ENCODE measurements at places on chromosomes 2 and 18. TPM values are rescaled to one million over a fixed set of nuclear protein-coding genes. Genes with fewer than 3 reads are reported as not detected.
A peak's percentile ranks its signal among the peaks of the same experiment; 100 is the strongest.

DNA sequence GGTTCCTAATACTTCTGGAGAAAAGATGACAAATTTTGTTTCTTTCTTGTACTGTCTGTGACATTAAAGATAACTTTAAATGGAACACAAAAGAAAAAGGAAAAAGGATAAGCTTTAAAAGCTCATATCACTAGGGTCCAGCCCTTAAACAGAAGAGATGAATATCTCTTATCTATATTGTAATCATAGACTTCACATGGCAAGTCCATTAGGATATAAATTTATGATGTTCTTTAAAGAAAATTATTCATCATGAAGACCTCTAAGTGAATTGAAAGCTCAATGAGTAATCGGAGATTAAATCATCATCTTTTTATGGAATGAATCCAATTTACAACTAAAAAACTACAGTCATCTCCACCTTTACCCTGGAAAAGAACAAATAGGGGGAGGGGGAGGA is 111.6 kb upstream of the SATB2 start:
- DNase-seq: no peak

GRCh38 chr2:225598897-225599296 is 199.4 kb downstream of the NYAP2 start:
- DNase-seq: no peak

DNA sequence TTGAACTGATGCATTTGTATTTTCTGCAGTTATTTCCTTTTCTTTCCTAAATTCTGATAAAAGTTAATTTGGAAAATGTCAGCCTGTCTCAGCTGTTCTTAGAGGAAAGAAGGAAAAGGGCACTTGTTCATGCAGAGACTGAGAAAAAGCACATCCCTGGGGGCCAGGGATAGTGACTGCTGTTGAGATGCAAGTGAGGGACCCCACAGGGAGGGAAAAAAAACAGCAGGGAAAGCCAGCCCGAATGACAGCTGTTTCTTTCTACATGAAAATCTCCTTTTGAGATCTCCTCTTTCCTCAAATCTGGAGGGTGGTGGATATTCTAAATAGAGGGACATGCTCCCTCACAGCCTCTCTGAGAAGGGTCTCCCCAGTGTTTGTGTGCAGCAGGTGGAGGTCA is 14.0 kb upstream of the MTA3 start:
- no peak for DNase-seq

- peak; percentile 43 for DNase-seq
Observed at GRCh38 chr18:995629-996028, 91.0 kb downstream of the ADCYAP1 start.

DNA sequence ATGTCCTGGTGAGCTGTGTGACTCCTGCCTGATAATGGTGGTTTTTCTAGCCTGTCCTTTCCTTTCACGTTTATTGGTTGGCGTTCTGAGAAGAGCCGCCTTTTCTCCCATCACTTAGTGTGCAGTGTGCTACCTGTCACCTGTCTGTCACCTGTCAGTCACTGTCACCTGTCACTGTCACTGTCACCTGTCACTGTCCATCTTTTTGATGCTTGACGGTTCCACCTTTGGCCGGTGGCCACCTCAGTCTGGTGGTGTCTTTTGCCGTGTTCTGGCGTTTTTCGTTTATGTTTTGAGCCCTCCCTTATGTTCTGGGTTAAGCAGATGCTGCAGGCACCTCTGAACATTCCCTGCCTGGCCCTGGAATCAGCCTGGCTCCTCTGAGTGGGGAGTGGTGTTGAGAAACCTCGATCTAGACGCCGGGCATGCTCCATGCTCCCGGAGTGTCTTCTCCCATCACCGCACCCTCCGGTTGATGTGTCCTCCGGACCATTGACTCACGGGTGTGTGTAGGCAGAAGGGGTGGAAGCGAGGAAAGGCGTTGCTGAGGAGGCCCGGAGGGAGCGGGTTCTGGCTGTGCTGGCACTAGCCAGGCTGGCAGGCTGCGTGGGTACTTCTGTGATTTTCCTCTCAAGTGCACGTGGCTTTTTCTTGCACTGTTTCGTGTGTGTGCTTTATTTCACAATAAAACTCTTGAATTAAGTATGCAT is 20.7 kb downstream of the DTYMK start:
- DNase-seq: peak; percentile 92

DNA sequence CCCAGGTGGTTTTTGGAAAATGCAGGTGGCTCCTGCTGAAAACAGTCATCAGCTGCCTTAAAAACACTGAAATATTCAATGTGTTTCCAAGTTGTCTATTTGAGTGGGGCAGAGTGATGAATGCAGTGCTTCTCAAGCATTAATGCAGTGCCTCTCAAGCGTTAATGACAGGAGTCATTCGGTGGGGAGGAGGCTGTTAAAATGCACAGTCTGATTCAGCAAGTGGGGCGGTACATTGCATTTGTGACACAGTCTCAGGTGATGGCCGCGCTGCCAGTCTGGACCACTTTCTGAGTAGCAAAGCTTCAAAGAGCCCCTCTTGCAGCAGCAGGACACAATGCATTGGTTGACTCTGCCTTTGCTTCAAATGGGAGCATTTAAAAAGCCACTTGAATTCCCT is 231.4 kb upstream of the RGPD4 start:
- no peak for DNase-seq

Gene NPPC
- not detected for total RNA-seq

Gene IL36A
- not detected for total RNA-seq

Gene AMER3
- not detected for total RNA-seq

Gene ADNP2
- total RNA-seq: 22.4 TPM

Gene EFHD1
- total RNA-seq: 2.4 TPM

Gene C1QL2
- total RNA-seq: not detected

Gene PREPL
- 41.3 TPM for total RNA-seq

Gene NR4A2
- 0.72 TPM for total RNA-seq
